ENCODE measurements at places on chromosomes 7 and 10.

- no peaks in the 10 kb centered on the region for H3K27me3 ChIP-seq
- DNase-seq: no peak
- H3K4me1 ChIP-seq: no peaks in the 10 kb centered on the region
- no peak overlapping the region for H3K27ac ChIP-seq
- no peak overlapping the region for H3K4me3 ChIP-seq
Measured at GRCh38 chr7:153476166-153476565, 576.0 kb upstream of the DPP6 start.

DNA sequence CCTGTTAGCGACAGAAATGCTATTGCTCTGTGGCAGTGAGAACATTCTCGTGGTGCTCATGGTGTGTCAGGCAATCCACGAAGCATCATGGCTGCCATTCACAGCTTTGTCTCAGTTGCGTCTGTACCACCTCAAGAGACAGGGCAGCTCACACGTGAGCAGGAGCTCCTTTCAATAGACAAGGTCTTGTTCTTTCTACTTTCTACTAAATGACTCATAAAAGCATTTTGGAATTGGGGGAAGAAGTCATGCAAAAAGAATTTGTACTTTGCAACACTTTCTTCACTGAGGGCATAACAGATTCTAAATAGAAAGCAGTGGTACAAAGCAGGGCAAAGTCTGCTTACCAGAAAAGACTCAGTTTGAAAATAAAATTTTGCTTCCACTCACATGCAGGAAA is 638.5 kb downstream of the PHTF2 start:
- no peak overlapping the region for H3K4me3 ChIP-seq
- no peaks in the 10 kb centered on the region for H3K27me3 ChIP-seq
- DNase-seq: no peak
- H3K36me3 ChIP-seq: no peaks in the 10 kb centered on the region

- H3K4me1 ChIP-seq: no peaks in the 10 kb centered on the region
- H3K27me3 ChIP-seq: no peaks in the 10 kb centered on the region
- no peak overlapping the region for H3K27ac ChIP-seq
- peaks cover 3% of the 10 kb centered on the region for H3K36me3 ChIP-seq
- no peak for DNase-seq
- H3K4me3 ChIP-seq: no peak overlapping the region
Measured at GRCh38 chr7:112300072-112300471, 93.6 kb downstream of the ZNF277 start.

DNA sequence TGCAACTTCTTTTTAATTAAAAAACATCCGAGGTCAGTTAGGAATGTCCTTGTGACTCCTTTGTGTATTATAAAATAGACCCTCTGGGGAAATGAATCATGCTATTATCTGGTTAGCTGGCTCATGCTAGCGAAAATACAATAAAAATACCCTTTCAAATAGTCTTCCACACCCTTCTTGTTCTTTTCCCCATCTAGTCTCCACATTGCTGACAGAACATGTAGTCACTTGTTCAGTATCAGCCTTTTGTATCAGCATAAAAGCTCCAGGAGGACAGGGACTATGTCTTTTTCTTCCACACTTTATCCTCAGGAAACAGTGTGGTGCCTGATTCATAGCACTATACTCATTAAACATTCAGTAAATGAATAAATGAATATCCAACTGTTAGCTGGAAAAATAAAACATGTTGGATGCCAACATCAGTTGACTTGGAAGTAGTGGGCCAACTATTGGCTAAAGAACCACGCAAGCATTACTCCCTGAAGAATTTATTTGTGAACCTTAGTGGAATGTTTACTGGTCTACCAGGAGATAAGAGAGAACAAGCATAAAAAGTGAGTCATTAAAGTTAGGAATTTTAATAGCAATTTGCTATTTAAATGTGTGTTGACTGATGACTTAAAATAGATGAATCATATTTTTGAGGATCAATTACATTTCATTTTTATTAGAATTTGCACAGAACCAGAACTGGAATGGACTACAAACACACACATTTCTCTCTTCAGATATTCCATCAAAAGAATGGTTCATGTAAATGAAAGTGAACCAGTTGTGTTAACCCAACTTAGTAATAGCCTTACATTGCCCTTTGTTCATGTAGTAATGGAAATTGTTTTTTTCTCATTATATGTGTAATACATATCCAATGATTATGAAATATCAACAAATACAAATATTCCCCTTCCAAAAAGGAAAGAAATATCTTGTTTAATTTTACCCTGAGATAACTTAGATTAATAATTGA is 129.6 kb downstream of the DKK1 start:
- H3K36me3 ChIP-seq: no peaks in the 10 kb centered on the region
- no peaks in the 10 kb centered on the region for H3K4me1 ChIP-seq
- no peak overlapping the region for H3K4me3 ChIP-seq
- DNase-seq: no peak
- H3K27ac ChIP-seq: no peak overlapping the region

DNA sequence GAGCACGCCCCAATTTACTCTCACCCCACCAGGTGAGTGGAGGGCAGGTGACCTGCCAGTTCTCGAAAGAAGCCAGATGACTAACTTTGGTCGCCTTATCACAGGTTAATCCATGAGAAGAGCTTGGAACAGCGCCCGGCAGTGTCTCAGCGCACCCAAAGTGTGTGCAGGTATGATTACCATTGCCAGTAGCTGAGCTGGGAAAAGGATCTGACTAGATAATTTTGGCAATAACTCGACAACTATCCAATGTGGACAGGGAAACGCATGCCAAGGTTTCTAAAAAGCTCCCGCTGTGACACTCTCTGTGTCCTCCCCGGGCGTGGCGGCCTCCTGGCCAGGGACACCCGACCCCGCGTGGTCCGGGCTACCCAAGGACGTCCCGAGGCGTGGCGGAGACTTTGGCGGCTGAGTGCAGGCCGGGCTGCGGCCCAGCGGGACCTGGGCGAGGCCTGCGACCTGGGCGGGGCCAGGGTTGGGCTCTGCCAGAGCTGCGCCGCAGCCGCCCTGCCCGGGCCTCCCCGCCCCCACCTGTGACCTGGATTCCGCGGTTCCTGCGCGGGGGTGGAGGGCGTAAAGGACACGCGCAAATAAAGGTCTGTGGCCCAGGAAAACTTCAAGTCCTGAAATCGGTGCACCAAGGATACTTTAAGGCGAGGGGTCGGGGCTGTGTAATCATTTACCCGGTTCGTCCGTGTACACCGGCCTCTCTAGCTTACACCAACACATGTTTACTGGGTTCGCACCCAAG is 13.7 kb upstream of the WAPL start:
- no peak overlapping the region for H3K27ac ChIP-seq
- peak overlapping the region; percentile 63 for H3K4me3 ChIP-seq
- DNase-seq: peak; percentile 38

- H3K4me1 ChIP-seq: no peaks in the 10 kb centered on the region
- no peak overlapping the region for H3K4me3 ChIP-seq
- DNase-seq: no peak
- peaks cover 9% of the 10 kb centered on the region for H3K27me3 ChIP-seq
Measured at GRCh38 chr10:30238836-30239235, 110.2 kb downstream of the MTPAP start.

- no peak overlapping the region for H3K4me3 ChIP-seq
- no peak for DNase-seq
- H3K27ac ChIP-seq: no peak overlapping the region
- peaks cover 5% of the 10 kb centered on the region for H3K4me1 ChIP-seq
- H3K36me3 ChIP-seq: no peaks in the 10 kb centered on the region
- peaks cover 19% of the 10 kb centered on the region for H3K27me3 ChIP-seq
Measured at GRCh38 chr7:128708235-128708634, 30.9 kb upstream of the CALU start.

DNA sequence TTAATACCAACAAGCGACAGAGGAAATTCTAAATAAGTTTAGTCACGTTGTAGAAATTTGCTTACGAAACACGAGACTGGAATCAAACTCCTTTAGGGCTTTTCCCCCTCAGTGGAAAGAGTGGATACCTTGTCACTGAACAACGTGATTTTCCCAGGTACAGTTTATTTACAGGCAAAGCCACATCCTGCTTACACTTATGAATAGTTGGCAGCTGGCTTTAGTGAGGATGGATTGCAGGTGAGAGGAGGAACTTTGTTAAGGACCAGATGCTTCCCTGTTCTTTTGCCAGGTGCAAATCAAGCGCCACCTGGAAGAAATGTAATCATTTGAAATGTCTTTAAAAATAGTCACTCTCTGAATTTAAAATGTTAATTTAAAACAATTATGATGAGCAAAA is 282.4 kb downstream of the ADARB2 start:
- peaks cover 52% of the 10 kb centered on the region for H3K27me3 ChIP-seq
- DNase-seq: no peak
- no peaks in the 10 kb centered on the region for H3K36me3 ChIP-seq

GRCh38 chr7:128271471-128271941 is 30.4 kb downstream of the LEP start:
- H3K4me3 ChIP-seq: peak overlapping the region; percentile 61
- no peaks in the 10 kb centered on the region for H3K4me1 ChIP-seq
- H3K36me3 ChIP-seq: no peaks in the 10 kb centered on the region
- DNase-seq: no peak

DNA sequence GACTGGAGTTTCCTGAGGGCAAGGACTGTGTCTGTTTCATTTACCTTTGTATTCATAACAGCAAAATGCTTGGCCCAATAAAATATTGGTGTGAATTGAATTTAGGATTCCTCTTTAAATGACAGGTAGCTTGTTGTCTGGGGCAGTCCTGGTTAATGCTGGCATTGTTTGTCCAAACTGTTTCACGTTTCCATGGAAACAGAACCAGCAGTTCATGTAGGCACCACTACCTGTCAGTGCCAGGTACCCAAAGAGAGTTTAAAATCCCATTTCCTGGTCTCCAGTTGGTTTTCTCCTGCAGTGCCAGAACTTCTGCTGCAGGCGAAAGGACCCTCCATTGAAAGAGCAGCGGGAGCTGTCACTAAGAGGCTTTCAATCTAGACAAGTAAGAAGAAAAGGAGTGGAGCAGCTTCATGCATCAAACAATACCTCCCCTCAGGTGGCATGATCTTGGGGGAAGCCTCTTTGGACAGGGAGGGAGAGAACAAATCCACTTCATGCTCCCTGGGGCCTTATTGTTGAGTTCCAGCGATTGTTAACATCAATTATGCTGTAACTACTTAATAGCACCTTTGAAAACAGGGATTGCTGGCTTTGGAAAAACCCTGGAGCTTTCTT is 109.6 kb downstream of the KIF20B start:
- no peak for DNase-seq
- no peak overlapping the region for H3K4me3 ChIP-seq
- no peak overlapping the region for H3K27ac ChIP-seq

- H3K27ac ChIP-seq: no peak overlapping the region
- H3K27me3 ChIP-seq: no peaks in the 10 kb centered on the region
- DNase-seq: no peak
- peaks cover 3% of the 10 kb centered on the region for H3K4me1 ChIP-seq
Measured at GRCh38 chr7:30396389-30396788, 82.2 kb downstream of the NOD1 start.

DNA sequence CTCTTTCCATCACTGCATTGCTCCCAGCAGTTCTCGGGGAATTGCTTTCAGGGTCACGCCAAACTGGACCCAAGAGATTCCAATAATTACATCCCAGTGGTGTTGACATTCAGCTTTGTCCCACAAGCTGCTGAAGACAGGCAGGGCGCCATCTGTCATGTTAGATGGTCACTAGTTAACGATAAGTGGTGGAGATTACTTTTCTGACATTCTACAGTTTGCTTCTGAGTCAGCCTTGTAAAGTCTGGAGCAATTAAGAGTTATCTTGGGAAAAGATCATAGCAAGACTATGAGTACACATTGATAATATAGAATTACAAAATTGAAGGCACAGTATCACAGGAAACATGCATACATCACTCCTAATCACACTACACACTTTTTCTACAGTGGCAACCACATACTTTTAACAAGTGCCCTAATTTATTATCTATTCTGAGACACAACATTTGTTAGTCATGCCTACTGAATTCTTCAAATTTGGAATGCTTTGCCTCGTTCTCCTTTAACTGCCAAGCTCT is 41.9 kb downstream of the SEMA3C start:
- no peaks in the 10 kb centered on the region for H3K27me3 ChIP-seq
- no peak overlapping the region for H3K4me3 ChIP-seq

GRCh38 chr7:109868215-109868860 is 1222.6 kb upstream of the LRRN3 start:
- H3K4me1 ChIP-seq: no peaks in the 10 kb centered on the region
- H3K36me3 ChIP-seq: no peaks in the 10 kb centered on the region
- no peak overlapping the region for H3K27ac ChIP-seq
- no peak for DNase-seq

GRCh38 chr10:129852829-129853561 is 111.1 kb downstream of the EBF3 start:
- no peaks in the 10 kb centered on the region for H3K36me3 ChIP-seq
- H3K4me3 ChIP-seq: no peak overlapping the region
- H3K4me1 ChIP-seq: no peaks in the 10 kb centered on the region
- H3K27me3 ChIP-seq: peaks cover 9% of the 10 kb centered on the region
- H3K27ac ChIP-seq: no peak overlapping the region
- DNase-seq: no peak

DNA sequence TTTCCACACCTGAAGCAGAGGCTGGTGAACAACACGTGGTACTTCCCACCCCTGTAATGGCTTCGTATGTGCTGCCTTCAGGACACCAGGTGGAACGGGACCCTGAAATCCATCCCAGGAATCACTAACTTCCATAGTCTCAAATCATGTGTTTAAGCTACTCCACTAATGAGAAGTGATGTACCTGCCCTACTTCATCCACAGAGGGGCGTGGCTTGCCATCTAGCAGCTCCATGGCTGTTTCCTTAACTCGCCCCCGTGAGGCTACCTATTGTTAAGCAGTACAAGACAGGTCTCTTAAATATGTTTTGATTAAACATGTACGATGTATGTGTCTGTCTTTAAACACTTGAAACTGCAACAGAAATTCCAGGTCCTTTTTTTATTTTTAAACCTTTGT is 31.8 kb downstream of the ARL3 start:
- H3K4me3 ChIP-seq: no peak overlapping the region
- no peak for DNase-seq
- H3K27me3 ChIP-seq: no peaks in the 10 kb centered on the region
- H3K4me1 ChIP-seq: peaks cover 12% of the 10 kb centered on the region
- peaks cover 2% of the 10 kb centered on the region for H3K36me3 ChIP-seq

GRCh38 chr7:147556317-147556716 is 1034.2 kb upstream of the C7orf33 start:
- H3K36me3 ChIP-seq: no peaks in the 10 kb centered on the region
- no peaks in the 10 kb centered on the region for H3K27me3 ChIP-seq
- no peaks in the 10 kb centered on the region for H3K4me1 ChIP-seq
- no peak for DNase-seq
- H3K27ac ChIP-seq: no peak overlapping the region

DNA sequence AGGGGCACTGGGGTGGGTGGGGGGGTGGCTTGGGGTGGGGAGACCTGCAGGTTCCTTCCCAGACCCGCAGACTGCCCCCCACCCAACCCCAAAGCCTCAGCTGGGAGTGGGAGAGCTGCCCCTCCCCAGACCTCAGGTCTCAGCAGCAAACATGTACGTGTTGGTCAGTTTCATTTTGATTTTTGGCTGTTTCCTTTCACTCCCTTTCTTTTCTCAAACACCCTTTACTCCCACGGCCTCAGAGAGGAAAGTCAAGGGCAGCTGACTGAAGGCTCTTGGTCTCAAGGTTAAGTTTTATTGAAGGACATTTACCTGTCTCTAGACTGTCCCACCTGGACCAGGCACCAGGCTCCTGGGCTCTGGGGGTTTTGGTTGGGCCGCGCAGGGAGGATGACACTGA is 34.1 kb upstream of the HSPB1 start:
- peaks cover 44% of the 10 kb centered on the region for H3K27me3 ChIP-seq
- DNase-seq: no peak
- no peaks in the 10 kb centered on the region for H3K36me3 ChIP-seq
- H3K4me1 ChIP-seq: peaks cover 19% of the 10 kb centered on the region

GRCh38 chr7:17194656-17195055 is 103.8 kb upstream of the AHR start:
- DNase-seq: no peak
- H3K27me3 ChIP-seq: no peaks in the 10 kb centered on the region
- H3K4me3 ChIP-seq: no peak overlapping the region

GRCh38 chr7:138164804-138165203 is 88.5 kb downstream of the AKR1D1 start:
- H3K27ac ChIP-seq: no peak overlapping the region
- no peak for DNase-seq
- H3K4me1 ChIP-seq: peaks cover 8% of the 10 kb centered on the region
- H3K36me3 ChIP-seq: peaks cover 7% of the 10 kb centered on the region

Measured in activated T-cell treated with anti-CD3 and anti-CD28 coated beads, Interleukin-2, amount 50 U/mL, for 72 hours (primary cell).